DND-41 (cell line): ENCODE measurements at places on chromosomes 16 and 17.

- no peak for DNase-seq
Observed at GRCh38 chr17:45123930-45124796, 8.2 kb downstream of the PLCD3 start.

GRCh38 chr17:63137163-63137562 is 171.1 kb downstream of the TANC2 start:
- DNase-seq: no peak

DNA sequence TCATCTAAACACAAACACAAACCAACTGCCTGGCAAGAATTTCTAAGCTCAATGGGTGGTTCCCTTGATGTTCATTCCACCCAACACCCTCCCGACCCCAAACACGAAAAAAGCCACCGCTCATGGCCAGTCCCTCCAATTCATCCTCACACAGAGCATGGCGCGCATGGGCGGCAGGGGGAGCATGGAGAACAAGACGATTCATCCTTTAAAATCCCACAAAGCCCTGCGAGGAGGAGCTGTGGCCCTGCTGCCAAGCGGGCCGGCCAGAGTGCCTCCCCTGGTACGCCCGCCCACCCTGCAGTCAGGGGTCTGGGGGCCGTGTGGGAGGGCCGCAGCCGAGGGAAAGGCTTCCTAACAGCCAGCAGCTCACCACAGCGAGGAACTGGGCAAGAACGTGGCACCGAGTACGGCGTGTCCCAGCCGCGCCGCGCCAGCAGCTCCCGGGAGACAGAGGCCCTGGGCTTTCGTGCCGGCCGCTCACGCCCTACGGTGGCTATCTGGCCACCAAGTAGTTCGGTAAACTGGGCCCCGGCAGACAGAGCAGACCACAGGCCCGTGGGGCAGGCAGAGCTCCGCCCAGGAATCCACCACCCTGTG is 60.9 kb downstream of the KLHDC4 start:
- DNase-seq: no peak

GRCh38 chr17:70254735-70255460 is 85.6 kb downstream of the KCNJ2 start:
- DNase-seq: no peak

DNA sequence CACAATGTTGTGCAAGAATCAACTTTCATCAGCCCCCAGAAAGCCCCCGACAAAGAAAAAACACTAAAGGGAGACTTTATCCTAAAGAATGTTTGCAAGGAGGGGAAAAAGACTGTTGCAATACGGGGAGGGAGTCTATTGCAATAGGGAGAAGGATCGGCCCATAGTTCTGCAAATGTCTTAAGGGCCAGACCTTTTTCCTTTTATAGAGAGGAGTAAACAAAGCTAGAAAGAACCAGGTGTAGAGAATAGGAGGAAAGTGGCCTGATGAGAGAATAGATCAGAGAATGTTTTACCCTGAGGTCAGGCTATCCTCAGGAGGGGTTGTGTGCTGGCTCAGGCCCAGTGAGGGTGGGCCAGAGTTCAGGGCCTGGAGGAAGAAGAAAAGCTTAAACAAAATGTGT is 8.7 kb upstream of the CAVIN1 start:
- no peak for DNase-seq

GRCh38 chr16:81861915-81862314 is 82.8 kb downstream of the PLCG2 start:
- DNase-seq: no peak

- DNase-seq: no peak
Observed at GRCh38 chr17:56866496-56866895, 32.5 kb downstream of the DGKE start.

DNA sequence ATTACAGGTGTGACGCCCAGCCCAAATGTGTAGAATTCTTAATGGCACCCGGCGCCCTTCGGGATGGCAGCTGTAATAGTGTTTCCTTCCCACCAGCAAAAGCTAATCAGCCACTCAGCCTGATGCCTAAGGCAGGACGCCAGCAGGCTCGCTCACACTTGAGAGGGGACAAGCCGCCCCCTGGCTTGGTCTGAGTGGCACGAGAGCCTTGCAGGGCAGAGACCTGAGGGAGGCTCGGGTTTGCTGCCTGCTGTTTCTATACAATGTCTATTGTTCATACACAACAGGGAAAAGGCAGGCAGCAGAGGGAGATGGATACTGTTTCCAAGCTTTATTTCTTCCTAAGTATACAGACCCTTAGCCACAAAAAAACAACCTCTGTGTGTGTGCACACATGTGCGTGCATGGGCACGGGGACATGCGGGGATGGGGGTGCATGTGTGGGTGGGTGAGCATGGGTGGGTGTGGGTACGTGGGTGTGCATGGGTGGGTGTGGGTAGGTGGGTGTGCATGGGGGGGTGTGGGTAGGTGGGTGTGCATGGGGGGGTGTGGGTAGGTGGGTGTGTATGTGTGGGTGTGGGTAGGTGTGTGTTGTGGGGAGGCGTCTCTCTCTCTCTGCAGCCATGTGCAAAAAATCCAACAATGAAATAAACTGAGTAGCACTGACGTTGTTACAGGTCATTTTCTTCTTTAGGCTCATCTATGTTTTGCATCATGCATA is 10.0 kb downstream of the SLC38A8 start:
- no peak for DNase-seq

GRCh38 chr16:59886021-59886420 is 1151.9 kb upstream of the GOT2 start:
- no peak for DNase-seq

GRCh38 chr17:34719569-34719968 is 140.2 kb downstream of the TMEM132E start:
- DNase-seq: no peak

DNA sequence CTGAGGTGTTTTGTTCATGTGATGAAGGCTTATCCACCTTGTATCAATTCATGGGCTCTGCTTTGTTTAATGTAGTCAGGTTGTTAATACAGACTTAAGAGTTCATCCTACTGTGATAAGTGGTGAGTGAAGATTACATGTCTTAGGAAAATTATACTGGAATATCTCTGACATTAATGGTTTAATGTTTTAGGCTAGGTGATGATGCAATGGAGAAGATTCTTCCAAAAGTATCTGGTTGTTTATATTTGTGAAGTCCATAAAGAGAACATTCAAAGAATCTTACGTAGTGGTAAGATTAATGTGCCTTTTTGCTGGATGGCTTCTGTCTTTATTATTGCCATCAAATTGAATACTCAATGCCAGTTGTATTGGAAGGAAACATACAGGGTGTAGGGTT is 236.4 kb downstream of the BCAS3 start:
- DNase-seq: no peak

- no peak for DNase-seq
Observed at GRCh38 chr16:49810831-49811230, 45.1 kb downstream of the ZNF423 start.

GRCh38 chr16:72715267-72715666 is 332.7 kb downstream of the ZFHX3 start:
- DNase-seq: no peak

DNA sequence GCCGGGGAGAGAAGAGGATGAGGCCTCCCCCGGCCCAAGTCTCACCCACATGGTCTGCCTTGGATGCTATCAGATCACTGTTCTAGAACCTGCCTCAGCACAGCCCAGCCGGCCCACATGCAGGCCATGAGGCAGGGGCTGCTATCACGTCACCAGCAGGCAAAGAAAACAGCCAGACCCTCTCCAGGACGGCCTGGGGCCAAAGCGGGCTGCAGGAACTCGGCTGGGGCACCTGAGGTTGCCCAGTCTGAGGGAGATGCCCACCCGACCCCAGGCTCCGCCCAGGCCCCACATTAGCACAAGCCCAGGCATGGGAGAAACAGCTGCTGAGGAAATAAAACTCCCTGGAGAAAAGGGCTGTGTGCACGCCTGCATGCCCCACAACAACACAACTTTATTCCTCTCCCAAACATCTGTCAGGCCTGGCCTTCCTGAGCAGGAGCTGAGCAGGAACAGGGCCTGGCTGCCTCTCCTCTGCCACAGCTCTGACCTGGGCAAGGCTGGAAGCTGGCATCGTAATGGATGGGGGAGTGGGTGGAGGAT is 6.7 kb upstream of the SMIM5 start:
- no peak for DNase-seq

- no peak for DNase-seq
Observed at GRCh38 chr17:81922566-81923301, 4.8 kb upstream of the SIRT7 start.

DNA sequence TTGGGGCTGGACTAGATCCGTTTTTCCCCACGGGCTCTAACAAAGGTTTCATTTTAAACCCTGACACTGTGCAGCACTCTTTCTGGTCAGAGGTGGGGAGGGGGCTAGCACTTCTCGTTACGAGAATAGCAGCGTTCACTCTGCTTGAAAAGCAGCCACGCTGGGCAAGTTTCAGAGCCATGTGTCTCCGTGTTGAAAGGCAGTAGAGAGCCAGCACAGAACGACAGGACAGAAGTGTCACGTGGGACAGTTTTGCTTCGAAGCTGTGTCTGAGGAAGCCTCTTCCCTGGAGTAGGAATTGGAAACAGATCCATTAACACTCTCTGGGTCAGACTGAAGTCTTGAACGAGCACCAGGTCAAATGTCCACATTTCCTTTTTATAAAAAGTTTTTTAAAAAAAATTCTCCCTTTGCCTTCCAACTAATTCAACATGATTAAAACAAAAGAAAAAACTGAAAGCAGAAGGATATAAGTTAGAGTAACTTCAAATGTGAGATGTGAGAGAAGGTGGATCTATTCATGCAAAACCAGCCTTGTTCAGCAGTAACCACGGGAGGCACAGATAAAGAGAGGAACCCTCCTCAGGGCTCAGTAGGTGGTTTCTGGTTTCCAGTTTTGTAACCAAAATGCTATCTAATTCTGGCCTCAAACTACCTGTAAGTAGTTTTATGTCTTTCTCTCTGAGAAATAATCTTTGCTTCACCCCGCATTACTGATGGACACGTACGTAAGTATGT is 65.0 kb downstream of the SMG6 start:
- no peak for DNase-seq

GRCh38 chr17:80387071-80387470 is 27.9 kb upstream of the ENDOV start:
- DNase-seq: no peak

DNA sequence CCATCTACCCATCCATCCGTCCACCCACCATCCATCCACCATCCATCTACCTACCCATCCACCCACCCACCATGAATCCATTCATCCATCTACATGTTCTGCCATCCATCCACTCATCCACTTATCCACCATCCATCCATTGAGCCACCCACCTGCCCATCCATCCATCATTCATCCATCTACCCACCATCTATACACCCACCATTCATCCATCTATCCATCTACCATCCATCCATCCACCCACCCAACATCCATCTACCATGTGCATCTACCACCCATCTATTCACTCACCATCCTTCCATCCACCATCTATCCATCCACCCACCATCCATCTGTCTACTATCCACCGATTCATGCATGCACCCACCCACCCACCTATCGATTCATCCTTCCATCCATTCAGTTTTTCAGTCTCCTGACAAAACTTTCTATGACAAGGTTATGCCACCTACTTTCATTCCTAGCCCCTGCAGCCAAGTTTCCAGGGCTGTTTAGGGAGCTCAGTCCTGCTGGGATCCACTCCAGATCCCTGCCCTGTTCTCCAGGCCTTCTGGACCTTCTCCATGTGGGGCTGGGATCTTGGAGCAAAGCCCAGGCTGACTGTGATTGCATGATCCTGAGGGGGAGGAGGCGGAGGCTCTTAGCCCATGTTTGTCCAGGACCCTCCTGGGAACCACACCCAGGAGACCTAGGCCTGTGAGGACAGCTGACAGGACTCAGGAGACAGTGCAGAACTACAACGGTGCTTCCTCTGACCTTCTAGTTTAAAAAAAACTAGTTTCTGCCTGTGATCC is 27.4 kb downstream of the BCO1 start:
- DNase-seq: no peak

DNA sequence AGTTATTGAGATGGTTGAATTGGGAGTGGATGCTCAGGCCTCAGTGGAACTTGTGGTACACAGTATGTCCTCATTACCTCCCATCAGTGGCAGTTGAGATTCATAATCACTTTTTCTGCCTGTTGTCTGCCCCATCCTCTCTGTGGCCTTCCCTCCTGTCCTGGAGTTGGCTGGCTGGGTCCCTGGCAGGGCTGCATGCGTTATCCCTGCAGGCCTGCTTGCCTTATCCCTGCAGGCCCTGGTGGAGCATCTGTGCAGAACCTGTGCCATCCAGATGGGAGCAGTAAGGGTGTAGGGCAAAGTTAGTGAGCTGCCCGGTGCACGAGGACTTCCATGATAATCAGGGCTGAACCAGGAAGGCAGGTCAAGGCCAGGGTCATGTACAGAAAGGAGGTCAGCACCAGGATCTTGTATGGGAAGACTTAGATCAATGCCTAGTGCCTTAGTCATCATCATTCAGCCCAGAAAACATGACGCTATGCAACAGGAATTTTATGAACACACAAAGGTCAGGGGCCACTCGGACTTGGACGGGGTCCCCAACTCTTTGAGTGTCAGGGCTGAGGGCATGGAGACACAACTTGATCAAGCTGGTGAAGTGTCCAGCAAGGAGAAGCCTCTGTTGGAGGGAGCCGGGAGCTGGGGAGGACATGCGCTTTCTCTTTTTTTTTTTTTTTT is 47.2 kb downstream of the ABCC1 start:
- no peak for DNase-seq

- no peak for DNase-seq
Observed at GRCh38 chr17:79905832-79906231, 66.6 kb upstream of the CBX4 start.

DNA sequence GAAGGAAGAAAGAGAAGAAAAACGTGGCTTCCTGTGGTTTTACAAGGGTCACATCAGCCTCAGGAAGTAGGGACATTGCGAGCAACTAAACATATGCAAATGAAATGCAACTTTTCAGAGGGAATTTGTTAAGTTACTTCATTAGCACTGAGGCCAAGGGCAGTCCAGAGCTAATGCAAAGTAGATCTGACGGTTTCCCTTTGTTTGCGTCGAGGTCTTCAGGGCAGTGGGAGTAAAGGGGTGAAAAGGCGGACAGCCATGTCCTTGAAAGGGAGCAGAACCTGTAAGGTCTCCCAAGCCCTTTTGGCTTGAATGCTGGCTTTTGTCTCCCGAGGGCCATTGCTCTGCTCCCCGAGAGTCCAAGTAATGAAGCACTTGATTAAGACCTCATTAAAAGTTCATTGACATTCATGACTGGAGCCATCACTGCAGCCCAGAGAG is 85.0 kb downstream of the PMP22 start:
- DNase-seq: no peak

DNA sequence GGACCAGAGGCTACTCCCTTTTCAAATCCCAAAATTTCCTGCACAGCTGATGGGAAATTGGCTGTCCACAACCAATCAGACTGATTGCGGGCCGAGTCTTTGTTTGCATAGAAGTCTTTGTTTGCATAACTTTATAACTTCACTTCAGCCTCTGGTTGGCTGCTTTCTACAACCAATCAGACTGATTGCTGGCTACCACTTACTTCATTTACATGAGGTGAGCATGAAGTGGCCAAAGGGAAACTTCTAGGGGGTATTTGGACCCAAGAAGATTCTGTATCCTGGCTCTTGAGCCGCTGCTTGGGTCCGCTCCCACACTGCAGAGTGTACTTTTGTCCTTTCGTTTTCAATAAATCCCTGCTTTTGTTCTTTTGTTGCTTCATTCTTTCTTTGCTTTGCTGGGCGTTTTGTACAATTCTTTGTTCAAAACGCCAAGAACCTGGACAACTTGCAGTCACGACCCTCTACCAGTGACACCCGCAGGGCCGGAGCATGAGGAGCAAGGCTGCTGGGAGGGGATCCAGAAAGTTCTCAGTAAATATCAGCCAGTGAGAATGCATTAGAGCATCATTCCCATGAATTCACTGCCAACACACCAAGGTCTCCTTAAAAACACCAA is 67.5 kb downstream of the IQCK start:
- no peak for DNase-seq

GRCh38 chr16:84042879-84043485 is 387 bp upstream of the SLC38A8 start:
- no peak for DNase-seq
